ENCODE measurements at places on chromosomes 11 and 22.
A peak's percentile ranks its signal among the peaks of the same experiment; 100 is the strongest.

GRCh38 chr22:36505998-36506635 lies 723 bp downstream of the FOXRED2 start:
- DNase-seq: no peak

- no peak for DNase-seq
Observed at GRCh38 chr11:117634756-117635603, 162.0 kb downstream of the DSCAML1 start.

DNA sequence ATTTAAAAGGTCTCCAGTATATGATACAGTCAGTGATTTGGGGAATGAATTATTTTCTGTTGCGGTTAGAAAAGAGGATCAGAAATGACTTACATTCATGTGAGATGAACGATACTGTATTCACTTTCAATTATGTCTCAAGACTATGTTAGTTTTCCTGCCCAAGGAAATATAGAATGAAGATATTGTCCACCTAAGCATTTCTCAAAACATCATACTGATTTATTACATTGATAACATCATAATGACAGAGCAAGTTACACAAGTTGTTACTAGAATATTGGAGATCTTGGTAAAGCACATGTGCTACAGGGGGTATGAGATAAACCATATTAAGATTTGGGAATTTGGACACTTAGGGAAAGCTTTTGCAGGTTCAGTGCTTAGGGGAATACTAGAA lies 67.8 kb upstream of the OR9G4 start:
- DNase-seq: no peak

DNA sequence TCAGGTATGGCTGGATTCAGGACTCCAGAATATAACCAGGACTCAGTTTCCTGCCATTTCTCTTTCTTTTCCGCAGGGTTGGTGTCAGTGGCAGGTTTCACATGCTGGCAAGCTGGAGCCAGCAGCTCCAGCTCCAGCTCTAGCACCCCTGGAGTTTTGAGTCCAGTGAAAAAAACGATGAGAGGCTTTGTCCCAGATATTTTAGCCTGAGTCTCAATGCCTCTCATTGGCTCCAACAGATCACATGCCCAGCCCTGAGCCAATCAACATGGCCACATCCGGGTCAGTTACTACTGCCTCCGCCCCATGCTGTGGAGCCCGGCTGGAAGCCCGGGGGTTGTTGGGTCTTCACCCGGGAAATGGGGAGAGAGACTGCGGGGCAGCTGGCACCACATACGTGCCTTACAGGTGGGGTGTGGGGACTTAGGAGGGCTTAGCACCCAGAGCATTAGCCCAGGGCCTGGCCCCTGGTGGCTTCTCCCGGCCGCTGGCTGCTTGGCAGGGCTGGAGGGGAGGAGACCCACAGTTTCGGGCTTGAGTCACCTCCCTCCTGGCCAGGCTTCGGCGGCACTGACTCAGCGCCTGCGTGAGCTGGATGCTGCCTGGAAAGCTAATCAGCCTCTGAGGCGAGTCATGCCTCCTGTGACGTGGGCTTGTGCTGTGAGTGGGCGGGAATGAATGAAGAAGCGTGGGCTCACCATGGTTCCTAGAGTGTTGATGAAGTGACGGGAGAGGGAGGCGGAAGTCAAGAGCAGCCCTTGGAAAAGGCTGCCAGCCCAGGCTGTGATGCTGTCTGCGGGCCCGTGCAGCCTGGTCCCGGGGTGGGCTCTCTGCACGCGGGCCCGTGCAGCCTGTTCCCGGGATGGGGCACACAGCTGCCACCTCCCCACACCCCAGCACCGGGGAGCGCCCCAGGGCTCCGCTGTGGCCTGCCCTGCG lies 15.3 kb upstream of the MRTFA start:
- peak; percentile 99 for DNase-seq

DNA sequence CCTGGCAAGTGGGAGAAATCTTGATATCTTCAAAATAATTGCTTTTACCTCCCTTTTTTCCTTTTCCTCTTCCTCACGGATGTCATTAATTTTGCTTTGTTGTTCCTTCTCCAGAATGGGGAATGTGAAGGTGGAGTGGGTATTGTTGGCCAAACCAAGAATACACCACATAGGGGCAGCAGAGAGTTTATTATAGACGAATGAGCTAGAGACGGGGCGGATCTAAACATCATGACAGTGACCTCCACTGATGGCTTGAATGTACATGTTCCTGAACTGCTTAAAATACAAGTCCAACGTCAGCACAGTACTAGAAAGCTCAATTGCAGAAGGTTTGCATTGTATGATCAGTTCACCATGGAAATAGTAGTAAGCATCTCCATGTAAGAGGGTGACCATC lies 122.3 kb upstream of the SNX19 start:
- no peak for DNase-seq

DNA sequence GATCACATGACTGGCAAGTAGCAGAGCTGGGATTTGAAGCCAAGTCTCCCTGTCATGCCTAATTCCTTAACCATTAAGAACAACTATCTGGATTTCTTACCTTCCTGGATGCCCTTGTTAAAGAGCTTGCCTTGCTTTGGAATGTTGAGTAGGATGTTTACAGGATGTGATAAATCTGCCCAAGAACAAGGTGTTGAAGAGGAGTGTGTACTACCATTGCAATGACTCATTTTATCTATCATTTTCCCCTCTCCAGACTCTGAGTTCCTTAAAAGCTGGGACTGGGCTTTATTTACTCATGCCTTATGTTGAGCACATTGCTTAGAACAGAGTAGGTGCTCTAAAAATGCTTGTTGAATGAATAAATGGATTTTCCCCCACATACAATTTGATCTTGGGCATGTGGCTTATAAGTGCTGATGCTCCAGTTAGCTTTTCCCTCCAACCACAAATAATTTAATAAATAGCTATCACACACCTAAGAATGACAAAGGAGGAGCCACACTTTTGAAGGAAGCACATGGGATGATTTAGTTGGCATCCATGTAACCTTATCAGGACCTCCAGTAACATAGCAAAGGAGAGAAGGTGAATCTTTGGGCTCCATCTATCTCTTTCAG lies 268.6 kb upstream of the SESN3 start:
- DNase-seq: peak; percentile 48

- DNase-seq: no peak
Observed at GRCh38 chr11:48019217-48019584, 38.8 kb downstream of the PTPRJ start.

DNA sequence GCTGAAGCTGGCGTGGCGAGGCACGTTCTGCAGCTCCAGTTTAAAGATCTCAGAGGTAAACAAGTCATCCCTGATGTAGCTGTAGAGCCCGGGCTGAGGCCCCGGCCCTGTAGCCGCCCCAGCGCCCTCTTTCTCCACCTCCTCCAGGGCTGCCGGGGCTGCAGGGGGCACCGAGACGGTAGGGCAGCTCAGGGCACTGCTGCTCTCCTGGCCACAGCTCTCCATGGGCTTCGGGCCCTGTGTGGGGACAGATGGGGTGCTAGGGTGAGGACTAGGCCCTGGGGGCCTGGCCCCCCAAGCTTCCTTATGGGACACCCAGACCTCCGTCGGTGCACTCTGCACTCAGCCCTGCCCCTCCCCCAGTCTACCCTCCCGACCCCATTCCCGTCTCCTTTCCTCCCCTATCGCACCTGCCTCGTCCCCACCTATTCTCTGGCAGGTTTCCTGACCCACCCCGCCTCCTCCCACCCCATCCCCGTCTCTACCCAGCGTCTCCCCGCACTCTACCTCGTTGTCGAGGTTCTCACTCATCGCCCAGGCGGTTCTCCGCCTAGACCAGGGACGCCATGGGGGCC lies 559 bp downstream of the RANBP1 start:
- DNase-seq: no peak

GRCh38 chr22:27046603-27047002 lies 389.2 kb downstream of the MIAT start:
- no peak for DNase-seq

GRCh38 chr22:24189249-24190158 lies 8.2 kb downstream of the SUSD2 start:
- peak; percentile 63 for DNase-seq

GRCh38 chr11:134785059-134785458 lies 373.0 kb upstream of the B3GAT1 start:
- no peak for DNase-seq

DNA sequence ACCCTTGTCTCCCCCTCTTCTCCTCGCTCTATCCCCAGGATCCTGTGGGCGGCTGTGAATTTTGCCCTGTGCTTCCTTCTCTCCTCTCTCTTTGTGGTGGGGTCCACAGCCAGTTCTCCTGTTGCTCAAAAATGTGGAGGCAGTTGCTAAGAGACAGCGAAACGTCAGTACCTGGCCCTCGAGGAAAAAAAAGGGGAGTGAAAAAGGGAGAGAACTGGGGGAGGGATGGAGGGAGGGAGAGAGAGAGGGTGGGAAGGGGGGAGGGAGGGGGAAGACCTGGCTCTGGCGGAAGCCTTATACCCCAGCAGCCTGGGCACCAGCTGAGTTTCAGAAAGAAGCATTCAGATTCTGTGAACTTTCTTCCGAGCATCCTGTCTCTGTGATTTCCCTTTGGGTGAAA lies 2.1 kb upstream of the LRRC55 start:
- DNase-seq: no peak

DNA sequence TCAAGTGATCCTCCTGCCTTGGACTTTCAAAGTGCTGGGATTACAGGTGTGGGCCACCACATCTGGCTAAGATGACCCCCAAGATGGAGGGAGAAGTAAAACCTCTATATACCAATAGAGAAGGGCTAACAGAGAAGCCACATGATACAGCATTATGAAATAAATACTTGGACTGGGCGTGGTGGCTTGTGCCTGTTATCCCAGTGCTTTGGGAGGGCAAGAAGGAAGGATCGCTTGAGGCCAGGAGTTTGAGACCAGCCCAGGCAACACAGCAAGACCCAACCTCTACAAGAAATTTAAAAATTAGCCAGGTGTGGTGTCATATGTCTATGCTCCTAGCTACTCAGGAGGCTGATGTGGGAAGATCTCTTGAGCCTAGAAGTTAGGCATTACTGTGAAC lies 61.7 kb downstream of the RAB30 start:
- DNase-seq: no peak

DNA sequence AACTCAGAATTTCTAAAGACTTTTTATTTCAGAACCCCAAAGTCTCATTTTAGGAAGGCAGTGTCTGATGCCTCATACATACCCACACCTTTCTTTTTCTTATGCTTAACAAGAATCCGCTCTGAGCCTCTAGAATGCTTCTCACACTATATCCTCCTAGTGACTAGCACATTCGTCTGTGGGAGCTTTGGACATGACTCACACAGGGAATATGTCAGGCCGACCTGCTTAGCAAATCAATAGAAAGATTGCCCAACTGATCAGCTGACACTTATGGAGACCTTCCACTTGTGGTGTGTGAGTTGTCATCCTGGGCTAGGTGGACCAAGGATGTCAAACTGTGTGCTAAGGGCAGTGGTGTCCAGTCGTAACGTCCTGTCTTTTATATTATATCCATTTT lies 129.9 kb upstream of the TTC12 start:
- DNase-seq: peak; percentile 95

DNA sequence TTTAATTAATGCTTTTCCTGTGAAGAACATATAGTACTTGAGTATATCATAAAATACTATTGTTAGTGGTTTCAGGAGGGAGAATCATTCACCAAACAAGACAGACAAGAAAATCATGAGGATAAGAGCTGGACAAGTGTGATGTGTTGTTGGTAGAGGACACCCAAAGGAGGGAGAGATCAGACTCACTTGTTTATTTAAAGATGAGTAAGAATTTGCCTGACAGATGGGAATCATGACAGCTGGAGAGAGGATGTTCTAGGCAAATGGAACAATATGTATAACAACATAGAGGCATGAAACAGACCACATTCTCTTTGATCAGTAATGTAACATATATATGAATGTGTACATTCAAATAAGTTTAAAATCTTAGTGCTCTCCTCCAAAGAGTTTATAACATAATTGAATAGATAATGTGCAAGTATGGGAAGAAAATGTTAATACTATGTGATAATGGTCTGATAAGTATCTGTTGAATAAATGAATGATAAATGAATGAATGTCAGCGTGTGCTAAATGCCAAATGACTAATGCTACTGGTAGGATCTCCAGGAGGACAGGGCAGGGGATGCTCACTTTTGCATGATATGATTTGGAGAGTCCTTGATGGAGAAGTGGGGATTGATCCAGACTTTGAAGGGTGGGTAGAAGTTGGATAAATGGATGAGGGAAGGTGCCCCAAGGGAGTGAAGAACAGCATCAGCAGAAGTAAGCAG lies 228.9 kb upstream of the SORL1-AS1 start:
- DNase-seq: no peak

DNA sequence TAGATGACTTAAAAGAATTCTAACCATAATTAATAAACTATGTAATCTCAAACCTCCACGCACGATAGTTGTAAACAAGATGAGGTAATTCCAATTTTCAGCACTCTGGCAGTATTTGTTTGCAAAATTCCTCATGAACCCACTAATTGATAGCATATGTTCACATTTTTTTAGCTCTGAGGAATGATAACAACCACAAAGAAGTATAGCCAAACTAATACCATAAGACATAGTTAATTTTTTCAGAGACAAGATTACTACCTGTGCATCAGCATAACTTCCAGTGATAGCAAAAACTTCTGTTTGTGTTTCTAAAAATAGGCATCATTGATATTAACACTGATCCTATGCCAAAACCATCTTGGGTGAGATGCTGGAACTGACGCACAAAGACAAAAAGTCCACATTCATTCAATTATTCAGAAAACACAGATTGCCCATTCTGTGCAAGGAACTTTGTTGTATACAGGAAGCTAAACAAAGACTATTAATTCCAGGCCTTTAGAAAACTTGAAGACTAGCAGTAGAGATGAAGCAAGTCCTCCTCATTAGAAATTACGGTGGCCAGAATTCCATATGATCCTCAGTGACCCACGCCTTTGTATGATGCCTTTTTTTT lies 57.7 kb downstream of the PDGFD start:
- DNase-seq: peak; percentile 79

DNA sequence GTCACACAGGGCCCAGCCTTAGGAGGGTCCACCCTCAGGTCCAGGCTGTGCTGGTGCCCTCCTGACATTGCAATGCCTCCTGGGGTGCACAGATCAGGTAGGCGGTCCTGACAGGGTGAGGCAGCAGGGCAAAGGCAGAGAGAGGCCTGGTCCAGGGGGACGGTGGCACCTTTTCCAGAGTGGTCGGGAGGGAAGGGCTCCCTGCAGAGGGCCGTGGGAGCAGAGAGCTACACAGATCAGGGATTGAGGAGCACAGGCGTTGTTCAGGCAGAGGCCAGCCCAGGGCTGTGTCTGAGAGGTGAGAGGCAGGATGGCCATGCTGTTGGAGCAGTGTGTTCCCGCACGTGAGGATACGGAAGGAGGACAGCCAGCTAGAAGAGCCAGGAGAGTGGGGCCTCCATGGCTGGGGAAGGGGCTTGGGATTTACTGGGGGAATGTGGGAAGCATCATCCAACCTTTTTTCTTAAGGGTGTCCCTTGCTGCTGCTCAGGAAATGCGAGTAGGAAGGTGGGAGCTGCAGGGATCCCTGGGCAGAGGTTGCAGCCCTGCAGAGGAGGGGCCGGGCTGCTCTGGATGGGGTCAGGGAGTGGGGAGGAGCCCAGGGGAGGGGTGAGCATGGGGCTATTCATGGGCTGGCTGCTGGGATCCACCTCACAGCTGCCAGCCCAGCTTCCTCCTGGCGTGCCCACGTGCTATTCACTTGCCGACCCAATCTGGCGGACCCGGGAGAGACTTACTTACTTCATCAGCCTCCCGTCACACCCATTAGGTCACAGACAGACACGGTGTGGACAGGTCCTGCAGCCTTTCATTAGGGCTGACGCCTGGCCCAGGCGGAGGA lies 1516.4 kb downstream of the TBC1D22A start:
- no peak for DNase-seq

All from fibroblast of villous mesenchyme (primary cell).